Ammon's horn (tissue), 1 donor: ENCODE measurements at places on chromosomes 2 and 18.

DNA sequence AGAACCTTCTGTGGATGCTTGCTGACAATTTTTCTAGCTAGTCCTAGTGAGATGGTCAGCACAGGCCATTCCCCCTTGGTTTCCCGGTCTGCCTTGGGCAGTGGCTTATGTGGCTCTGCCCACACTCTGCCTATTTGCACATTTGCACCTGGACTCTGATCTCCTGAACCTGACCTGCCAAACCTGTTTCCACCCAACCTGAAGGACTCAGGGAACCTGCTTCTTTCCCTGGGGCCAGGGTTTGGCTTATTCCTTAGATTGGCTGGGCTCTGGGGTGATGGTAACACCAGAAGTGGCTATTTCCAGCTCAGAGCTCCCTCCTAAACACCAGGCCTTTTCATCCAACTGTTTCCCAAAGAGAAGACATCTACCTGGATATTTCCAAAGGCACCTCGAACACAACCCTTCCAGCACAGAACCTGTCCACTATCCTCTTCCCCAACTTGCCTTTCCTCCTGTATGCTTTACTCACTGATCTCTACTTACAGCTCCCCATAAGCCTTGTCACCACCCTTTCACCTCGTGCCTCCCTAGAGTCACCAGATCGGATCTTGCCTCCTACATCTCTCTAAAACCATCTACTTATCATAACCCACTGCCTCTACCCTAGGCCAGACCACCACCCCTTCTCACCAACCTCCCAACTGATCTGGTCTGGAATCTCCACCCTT is 5.8 kb upstream of the MTA3 start:
- DNase-seq: no peak

DNA sequence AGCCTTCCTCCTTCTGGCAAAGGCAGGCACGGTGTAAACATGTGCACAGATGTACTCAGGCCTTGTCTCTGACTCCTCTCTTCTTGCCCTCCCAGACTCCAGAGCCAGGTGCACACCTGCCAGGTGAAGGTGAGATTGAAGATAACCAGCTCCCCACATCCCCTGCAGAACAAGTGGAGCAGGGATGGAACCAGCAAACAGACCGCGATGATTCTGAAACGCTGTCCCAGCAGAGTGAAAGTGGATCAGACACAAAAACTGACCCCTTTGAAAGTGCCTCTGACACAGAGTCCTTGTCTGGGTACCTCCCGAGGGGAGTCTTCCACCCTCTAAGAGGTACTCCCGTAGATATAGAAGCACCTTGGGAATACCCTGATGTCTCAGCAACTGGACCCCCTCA is 77.2 kb downstream of the ARHGEF4 start:
- DNase-seq: no peak

DNA sequence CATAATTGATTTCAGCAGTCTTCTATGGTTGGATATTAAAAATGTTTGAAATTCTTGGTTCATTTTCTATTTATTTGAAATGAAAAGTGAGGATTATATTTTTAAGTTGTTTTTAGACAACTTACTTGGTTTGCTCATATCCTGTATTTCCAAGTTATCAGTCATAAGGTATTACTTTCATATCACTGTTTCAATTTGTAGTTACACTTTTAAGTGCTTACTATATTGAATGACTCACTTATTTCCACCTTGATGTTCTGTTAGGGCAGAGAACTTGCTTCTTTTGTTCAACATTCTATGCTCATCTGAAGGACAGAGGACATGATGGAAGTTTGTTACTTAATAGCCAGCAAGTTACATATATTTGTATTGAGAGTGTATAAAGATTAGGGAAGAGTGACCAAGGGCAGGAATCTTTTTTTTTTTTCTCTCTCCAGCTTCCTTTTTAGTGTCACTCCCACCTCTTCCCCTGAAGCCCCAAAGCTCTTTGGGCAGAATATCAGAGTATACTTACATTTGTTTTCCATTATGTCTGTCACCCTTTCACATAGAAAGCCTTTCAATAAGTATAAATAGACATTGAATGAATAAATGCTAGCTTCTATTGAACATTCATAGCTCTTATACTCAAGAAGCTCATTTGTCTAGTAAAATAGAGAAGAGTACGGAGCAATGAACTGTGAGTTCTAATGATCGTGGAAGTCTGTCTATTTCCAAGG is 28.1 kb downstream of the PIK3C3 start:
- DNase-seq: no peak

DNA sequence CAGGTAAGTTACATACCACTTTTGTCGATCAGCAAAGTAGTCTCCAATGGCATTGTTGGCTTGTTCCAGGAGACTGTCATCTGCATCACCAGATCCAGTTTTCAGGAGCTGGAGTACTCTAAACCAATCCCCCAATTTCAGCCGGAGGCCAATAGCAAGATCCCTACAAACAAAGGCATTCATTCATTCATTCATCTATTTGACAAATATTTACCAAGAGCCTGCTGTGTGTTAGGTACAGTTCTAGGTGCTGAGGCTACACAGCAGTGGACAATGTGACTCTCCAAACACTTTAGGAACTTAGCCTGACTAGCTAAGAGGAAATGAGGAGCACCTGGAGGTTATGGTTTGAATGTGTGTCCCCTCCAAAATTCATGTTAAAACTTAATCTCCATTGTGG is 34.4 kb upstream of the TTC32 start:
- DNase-seq: no peak

DNA sequence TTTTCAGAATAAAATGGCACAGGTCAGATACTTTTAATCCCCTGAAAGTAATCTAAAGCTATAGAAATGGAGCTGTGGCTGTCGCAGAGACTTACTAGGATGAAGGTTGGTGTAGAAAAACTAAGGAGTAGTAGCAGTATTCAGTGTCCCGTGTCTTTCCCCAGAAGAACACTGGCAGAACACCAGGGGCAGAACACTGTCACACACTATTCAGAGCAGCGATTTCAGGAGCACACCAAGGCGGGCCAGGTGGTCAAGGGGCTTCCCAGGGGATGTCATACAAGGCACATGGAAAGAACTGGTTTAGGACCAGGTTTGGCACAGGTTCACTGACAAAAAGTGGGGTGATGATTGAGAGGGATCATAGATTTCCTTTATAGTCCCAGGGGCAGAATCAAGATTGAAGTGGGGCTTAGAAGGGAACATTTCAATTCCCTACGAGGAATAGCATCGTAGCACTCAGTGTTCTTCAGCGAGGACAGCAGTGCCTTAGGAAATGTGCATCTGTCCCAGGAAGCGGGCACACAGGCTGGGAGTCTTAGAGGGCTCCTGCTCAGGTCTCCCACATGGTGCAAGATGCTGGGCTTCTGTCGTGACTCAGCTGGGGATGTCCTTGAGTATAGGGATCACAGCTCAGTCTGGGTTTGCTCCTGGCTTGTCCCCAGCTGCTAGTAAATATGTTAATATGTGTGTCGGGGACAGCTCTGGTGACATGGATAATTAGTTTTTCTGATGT is 22.6 kb downstream of the BCL2L11 start:
- DNase-seq: no peak
